ENCODE measurements at places on chromosomes 2 and 18. TPM values are rescaled to one million over a fixed set of nuclear protein-coding genes. Genes with fewer than 3 reads are reported as not detected.

DNA sequence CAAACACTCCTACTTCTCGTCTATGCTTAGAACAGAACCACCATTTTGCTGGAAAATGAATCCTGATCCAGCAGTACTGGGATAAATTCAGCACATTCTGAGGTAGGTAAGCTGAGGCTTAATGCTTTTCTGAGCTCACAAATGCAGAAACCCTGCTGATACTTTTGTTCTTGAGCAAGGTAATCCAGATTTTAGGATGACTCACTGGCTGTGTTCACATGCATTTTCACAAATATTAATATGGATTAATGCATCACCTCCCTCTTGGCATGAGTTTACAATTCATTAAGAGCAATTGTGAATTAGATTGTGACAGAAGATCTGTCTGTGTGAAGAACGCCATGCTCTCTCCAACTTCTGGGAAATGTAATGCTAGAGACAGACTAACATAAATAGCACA is 42.2 kb downstream of the RAD51AP2 start:
- DNase-seq, result no peak

DNA sequence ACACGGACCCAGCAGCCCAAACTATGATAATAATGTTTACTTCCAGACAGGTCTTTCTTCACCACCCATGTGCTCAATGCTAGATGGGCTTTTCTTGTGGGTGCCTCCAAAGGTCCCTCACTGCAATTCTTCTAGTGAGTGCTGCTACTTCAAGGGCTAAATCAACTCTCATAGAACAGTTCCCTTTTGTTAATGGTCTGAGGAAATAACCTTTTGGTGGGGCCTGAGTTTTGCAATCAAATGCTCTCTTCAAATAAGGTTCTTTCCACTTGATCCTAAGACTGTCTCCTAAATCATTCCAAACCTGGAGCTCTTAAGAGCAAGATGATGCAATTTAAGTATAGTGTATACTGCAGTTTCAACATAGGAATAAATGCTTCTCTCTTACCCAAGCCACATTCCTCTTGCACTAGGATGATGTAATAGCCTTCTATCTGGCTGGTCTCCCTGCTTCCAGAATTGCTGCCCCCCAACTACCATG is 6.0 kb downstream of the NEMP2 start:
- no peak for DNase-seq

DNA sequence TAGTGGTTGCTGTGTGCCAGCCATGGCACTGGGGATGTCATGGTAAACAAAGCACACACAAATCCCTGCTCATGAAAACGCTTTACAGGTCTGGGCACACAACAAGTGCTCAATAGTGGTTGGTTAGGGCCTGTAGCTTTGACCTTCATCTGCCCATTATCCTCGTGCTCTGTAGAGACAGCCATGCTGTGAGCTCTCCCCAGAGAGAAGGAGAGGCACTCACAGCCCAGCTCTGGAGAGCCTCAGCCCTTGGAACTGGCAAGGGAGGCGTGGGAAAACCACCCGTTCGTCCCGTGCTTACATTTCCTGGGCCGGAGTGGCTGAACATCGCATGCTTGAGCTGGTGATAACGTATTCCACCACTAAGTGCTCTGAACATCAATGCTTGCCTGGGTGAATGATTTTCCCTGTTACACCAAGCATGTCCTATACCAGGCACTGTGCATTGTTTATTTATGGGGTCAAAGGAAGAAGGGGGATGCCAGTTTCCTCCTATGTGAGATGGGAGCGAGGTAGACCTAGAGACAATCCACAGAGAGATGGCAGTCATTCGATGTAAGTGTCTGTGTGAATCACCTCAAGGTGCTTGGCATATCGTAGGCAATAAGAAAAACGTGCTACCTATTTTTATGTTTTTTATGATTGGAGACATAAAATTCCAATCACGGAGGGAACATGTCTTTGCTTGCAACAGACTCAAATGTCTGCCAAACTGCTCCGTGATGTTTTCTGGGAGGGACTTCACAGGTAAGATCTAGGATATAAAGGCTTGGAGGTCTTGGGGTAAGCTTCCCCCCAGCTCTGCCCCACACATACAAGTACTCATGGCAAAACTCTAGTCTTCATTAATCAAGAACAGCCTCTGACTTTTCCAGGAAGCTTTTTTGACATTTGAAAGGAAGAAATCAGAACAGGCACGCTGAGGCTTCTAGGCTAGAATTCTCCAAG is 75.5 kb downstream of the DDX1 start:
- DNase-seq, result no peak

GRCh38 chr2:2567776-2568175 is 236.7 kb upstream of the MYT1L start:
- DNase-seq, result no peak

DNA sequence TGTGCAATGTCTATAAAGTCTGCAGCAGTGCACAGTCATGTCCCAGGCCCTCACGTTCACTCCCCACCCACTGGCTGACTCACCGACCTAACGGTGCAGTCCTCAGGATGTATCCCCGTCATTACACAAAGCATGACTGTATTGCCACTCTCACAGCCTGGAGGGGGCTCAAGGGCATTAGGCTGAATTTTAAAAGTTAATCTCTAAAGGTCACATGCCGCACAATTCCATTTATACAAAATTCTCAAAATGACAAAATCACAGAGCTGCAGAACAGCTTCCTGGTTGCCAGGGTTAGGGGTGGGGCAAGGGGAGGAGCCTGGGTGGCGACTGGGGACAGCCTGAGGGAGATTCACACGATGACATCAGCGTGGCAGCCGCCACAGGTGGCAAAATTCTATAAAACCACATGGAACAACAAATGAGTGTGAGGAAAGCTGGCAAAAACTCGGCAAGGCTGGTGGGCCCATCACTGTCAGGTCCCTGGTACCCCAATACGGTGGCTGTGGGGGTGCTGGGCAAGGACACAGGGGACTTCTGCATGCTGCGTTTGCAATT is 97.6 kb downstream of the NDUFA10 start:
- peak; percentile 22 for DNase-seq

GRCh38 chr2:219782737-219783348 is 155.4 kb downstream of the SLC4A3 start:
- no peak for DNase-seq

DNA sequence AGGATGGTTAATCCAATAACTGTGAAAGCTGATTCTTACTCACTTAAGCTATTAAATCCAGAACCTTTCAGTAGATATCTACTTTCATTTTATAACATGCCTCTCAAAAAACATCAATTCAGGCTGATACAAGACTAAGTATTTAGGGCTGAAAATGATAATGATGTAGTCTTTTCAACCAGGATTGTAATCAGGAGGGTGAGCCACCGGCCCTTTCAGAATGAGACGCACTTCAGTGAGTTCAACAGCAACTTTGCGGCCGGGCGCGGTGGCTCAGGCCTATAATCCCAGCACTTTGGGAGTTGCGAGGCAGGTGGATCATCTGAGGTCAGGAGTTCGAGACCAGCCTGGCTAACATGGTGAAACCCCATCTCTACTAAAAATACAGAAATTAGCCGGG is 30.4 kb downstream of the RBMS1 start:
- DNase-seq, result no peak

DNA sequence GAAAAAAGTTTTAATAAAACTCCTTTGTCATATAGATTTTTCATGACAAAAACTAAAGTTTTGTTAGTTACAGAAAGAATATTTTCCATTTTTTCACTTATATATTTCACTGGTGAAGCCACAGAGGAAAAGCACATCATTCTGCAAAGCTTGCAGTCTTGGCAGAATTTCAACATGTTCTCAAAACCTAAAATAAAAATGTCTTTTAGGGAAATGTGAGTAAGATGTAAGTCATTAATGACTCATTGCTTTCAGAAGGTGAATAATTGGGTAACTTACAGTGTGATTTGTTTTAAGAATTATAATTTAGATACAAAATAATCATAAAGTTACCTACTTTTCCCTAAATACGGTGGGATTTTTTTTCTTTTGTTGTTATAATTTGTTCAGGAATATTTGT is 43.4 kb upstream of the TNFRSF11A start:
- DNase-seq, result no peak

The LRP2 gene
- total RNA-seq, result 0.05 TPM

The LIMS4 gene
- total RNA-seq, result 1.2 TPM

The LYG1 gene
- 0.96 TPM for total RNA-seq

Measured in colonic mucosa (tissue), 4 donors.